CD4-positive, alpha-beta memory T cell (primary cell): ENCODE measurements at places on chromosomes 5 and 9.
A peak's percentile ranks its signal among the peaks of the same experiment; 100 is the strongest.

DNA sequence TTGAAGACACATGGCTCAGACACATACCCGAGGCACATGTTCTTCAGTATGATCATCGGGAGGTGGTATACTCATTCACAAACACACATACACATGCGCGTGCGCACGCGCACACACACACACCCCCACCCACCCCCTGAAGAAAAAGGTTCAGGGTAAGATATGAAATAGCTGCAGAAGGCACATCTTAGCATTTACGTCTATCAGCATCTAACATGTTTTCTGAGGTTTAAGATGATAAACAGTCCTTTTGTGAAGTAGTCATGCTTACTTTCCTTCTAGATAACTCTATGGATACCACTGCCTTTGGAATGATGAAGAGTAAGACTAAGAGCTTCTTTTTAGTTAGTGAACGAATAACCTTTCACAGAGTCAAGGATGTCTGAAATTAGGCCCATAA lies 105.1 kb upstream of the GNA14 start:
- DNase-seq = no peak

- DNase-seq = no peak
Measured at GRCh38 chr5:108545301-108545700, 163.4 kb upstream of the FBXL17 start.

DNA sequence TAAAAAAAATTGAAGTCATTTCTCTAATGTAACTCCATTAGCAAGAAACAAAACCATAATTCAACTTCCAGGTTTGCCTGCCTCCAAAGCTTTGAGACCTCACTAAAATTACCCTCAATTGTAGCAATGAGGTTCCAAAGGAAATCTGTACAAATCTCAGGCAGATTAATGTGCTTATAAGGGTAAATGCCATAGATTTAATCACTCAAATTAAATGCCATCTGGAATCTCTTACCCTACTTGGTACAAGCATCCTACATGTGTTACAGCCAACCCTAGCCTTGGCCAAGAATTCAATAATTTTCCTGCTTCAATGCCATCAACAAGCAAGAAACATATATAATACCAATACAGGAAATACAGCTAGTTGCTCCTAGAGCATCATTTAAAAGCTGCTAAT lies 452.8 kb downstream of the RAB3C start:
- no peak for DNase-seq

GRCh38 chr9:98225015-98225442 lies 30.4 kb downstream of the TBC1D2 start:
- no peak for DNase-seq

GRCh38 chr9:21994556-21995005 lies at the start of gene CDKN2B-AS1:
Gene CDKN2B-AS1, plus strand, starts transcription at chr9:21994791.
- DNase-seq = no peak

DNA sequence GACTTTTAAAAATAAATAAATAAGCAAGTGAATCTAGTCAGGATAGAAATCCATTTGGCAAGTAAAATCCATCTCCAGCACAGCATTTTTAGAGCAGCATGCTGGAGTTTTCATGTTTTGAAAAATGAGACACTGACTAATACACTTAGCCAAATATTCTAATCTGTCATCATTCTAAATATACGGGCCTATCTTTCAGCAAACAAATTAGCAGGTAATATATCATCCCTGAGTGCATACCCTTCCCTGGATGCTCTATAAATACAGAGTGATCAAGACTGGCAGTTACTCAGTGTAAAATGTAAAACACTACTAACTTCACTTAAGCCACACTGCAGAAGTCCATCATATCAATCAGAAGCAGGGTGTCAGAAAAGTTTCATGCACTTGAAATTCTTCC lies 58.4 kb downstream of the MLLT3 start:
- DNase-seq = no peak

DNA sequence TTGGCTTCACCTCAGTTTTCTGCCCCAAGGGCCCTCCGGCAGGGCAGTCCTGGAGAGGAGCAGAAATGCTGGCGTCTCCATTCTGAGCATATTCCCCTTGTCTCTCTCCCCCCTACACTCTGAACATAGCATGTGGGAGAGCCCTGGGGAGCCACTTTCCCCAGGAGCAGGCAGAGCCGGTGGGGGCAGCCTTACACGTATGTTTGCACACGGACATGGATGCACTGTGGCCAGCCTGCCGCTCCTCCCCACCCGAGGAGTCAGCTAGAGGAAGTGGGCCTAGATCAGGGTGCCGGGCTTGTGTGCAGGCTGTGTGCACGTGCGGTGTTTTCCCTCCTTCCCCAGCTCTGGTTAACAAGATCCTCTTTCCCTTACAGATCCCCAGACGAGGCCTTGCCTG lies 25.4 kb upstream of the POMT1 start:
- no peak for DNase-seq

DNA sequence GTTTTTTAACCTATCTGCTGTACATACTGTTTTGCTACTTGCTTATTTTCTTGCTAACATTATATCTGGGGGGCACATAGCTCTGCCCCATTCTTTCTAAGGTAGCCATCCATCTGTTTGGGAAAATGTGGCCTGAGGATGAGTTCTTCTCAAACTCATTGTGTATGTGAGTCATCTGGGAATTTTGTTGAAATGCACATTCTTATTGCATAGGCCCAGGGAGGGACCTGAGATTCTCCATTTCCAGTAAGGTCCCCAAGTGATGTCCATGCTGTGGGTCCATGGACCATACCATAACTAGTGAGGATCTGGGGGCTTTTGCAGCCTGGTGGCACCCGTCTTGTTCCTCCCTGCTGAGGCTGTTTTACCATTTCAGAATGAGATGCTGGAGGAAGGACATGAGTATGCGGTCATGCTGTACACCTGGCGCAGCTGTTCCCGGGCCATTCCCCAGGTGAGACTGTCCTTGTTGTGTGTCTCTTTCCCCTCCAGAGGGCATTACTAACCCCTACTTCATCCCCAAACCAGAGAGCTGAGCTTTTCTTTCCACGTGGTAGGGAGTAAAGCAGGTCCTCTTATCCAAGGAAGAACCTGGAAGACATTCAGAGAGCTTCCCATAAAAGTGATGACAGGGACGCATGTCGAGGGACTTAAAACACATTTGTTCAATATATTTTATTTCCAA lies 28.6 kb downstream of the CYFIP2 start:
- DNase-seq = no peak

DNA sequence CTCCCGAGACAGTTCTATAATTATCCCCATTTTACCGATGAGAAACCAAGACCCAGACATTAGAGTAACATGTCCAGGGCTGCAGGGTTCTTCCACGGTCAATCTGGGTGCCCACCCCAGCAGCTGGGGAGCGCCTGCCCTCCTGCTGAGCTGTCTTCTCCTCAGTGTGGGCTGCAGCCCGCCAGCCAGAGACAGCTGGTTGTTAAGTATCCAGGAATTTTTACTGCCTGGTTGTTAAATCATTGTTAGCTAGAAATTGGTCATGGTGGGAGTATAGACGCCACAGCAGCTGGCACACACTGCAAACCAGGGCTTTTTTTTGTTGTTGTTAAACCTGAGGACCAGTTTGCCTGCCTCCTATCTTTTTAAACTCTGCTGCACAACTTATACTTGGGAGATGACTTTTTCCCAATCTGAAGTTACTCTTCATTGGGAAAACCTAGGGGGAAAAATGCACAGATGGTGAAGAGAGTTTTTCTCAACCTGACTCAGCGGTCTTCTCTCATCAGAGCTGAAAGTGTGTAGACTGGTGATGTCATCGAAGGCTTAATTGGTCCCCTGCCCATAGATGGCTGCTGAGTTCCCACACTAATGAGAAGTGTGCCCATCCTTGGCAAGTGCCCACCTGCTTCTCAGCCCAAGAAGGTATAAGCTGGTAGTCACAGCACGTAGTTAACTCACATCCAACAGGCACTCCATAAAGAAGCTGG lies 208.6 kb downstream of the DRD1 start:
- no peak for DNase-seq

DNA sequence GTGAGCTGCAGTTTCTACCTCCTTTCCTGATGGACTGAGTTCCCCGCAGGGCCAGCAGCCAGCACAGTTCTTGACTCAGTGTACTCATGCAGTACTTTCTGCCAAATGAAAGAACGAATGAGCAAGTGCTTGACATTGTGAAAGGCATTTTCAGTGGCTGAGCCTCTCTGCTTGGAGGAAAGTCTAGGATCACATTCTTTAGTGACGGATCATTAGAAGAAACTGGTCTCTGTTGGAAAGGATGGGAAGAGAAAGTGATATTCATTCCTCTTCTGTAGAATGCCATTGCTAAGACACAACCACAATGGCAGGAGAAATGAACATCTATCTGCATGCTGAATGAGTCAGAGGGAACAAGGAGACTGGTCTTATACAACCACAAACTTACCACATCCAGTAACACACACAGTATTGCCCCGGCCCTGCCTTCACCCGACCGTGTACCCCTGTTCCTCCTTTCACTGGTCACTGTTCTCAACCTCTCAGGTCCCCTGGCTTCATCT lies 206.9 kb downstream of the CRB2 start:
- no peak for DNase-seq

GRCh38 chr5:107325866-107326265 lies 344.9 kb downstream of the EFNA5 start:
- DNase-seq = no peak

- DNase-seq = no peak
Measured at GRCh38 chr5:133643365-133643764, 31.0 kb upstream of the FSTL4 start.

DNA sequence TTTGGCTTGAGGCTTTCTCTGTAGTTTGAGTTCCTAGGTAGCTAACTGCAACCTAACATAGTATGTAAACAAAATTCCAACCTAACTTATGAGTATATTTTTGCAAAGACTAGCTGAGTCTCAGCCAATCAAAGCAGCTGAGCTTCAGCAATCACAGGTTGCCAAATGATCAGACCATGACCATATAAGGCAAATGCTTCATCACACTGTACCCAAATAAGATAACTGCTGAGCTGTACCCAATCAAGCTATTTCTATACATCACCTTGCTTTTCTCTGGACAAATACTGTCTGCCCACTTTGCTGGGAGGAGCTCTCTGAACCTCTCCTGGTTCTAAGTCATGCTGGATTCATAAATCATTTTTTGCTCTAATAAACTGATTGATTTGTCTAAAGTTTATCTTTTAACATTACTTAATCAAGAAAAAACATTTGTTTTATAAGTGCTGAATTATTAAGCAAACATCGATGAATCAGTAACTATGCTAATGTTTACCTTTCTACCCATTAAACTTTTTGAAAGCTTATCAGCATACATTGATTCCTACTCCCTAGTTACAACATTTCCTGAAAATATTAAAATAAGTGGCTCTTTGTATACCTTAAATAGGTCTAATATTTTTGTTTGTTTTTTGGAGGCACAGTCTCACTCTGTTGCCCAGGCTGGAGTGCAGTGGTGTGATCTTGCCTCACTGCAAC lies 129.7 kb upstream of the PCA3 start:
- no peak for DNase-seq

GRCh38 chr9:129339539-129340157 lies 161.6 kb upstream of the IER5L start:
- DNase-seq = no peak

DNA sequence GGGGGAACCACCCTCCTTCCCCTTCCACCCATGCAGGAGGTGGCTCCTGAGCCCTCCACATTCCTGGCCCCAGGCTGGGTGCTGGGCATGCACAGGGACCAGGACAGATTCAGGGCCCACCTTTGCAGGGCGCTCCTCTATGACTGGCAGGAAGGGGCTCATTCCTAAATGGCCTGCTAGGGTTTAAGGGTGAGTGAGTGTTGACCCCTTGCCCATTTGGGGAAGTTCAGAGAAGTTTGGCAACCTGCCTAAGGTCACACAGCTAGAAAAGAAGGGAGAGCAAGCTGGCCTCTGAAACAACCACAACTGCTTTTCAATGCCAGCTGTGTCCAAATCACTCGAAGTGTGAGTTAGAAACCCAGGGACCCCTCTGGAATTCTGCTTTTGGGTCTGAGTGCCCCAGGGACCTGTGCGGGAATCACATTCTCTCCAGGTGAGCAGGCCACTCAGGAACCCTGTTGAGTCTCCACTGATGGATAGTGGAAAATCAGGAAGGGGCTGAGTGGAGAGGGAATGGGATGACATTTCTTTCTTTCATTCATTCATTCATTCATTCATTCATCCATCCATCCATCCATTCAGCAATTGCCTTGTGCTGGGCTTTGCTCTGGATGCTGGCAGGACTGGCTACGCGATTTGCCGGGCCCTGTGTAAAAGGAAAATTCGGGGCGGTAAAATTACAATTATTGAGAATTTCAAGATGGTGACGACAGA lies 191.9 kb downstream of the C9orf50 start:
- DNase-seq = no peak

- DNase-seq = no peak
Measured at GRCh38 chr5:154756868-154757813, 2.0 kb downstream of the LARP1 start.

GRCh38 chr9:101486693-101487442 lies 46.8 kb upstream of the RNF20 start:
- no peak for DNase-seq

GRCh38 chr9:8660383-8660782 lies 860.8 kb upstream of the DMAC1 start:
- DNase-seq = no peak

- DNase-seq = no peak
Measured at GRCh38 chr9:104748359-104749031, 1.0 kb downstream of the NIPSNAP3A start.

DNA sequence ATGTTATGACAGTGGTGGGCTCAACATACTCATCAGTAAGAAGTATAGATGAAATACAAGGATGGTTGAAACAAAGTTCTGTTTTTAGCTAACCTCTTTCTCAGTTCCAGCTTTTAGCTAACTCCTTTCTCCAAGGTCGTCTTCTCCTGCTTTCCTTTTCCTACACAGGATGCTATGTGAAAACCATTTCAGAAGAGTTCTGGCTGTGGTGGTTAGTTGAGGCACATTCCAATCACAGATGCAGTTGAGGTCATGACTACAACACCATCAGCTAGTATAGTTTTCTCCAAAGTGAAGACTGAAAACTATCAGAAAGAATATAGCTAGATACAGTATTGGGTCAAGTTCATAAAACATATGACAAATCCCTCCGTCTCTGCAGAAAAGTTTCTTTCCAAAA lies 477.7 kb upstream of the C9orf72 start:
- no peak for DNase-seq

- peak; percentile 95 for DNase-seq
Measured at GRCh38 chr9:129888293-129889121, 53.2 kb downstream of the USP20 start.
